Left cardiac atrium (tissue), 4 donors: ENCODE measurements at places on chromosomes 2 and 18.

GRCh38 chr2:160912276-160912675 is 248.0 kb upstream of the TANK start:
- no peak for DNase-seq

DNA sequence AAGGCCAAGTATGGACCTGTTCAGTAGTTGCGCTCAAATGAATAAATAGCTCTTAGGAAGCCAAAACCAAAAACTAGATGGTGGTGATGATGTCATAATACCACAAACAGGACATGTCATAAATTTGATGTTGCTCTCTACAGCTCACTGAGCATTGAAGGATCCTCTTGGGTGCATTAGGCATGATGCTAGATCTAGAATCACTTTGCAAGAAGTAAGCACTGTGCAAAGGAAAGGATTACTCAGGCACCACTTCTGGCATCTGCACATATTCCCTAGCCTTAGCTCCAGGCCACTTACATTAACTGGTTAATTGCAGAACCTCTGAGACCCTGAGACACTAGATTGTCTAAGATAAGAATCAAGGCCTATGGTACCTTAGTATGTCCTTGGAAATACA is 58.0 kb downstream of the LRRTM1 start:
- no peak for DNase-seq

DNA sequence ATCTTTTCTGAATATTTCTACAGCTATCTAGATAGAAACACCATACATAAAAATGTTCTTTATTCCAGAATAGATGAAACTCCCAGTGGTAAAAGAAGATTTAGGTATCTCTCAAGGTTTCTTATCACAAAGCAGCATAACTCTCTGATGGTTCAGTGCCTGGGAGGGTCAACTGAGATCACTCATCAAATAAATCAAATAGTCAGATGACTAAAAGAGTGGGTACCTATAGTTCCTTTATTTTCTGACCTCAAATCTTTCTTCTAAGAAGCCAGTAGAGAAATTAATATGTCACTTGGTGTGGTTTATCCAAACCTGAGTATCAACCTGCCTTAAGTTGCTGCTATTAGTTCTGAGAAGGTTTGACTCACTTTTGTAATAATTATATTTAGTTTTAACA is 120.9 kb downstream of the TMEFF2 start:
- DNase-seq, result no peak

DNA sequence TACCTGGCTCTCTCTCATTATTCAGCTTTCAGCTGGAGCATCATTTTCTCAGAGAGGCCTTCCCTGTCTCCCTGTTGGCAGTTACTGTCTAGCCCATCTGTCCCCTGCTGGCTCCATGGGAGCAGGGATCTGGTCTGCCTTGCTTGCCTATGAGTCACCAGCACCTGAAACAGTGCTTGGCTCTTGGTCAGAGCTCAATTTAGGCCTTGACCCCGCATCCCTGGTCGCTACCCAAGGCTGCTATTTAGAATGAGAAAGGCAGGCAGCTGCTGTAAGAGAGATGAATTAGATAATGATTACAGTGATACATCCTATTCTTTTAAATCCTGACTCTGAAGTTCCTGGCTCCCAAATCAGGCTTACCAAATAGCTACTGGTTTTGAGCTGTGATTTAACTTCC is 32.9 kb downstream of the KCNE4 start:
- DNase-seq, result no peak

DNA sequence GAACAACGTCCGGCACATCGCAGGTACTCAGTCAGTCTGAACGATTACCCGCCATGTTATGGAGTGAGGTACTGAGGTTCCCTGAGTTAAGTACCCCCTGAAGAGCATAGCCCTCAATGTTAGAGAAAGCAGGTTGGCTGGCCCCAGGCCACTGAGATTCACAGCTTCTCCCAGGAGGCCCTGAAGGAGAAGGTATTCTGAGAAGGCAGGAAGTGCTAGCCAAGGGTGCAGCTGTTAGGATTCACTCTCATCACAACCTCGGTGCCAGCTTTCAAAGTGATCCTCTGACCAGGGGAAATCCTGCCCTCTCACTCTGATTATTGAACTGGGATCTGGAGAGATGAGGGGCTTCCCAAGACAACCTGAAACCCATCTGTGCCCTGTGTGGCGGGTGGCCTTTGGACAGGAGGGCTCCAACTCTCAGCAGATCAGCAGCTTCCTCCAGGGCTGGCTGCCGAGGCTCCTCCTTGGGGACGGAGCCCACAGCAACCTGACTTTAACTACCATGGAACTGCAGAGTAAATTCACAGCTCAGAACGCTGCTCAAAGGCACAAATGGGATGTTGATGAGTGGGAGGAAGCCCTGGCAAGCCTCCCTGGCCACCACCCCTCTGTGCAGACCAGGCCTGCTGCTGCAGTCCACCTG is 7.8 kb downstream of the EHD3 start:
- DNase-seq, result no peak

- DNase-seq, result no peak
Measured at GRCh38 chr2:164150604-164151003, 414.8 kb upstream of the FIGN start.

GRCh38 chr2:217852555-217853211 is 150.1 kb downstream of the TNS1 start:
- no peak for DNase-seq

GRCh38 chr2:64151476-64151875 is 7.3 kb upstream of the PELI1 start:
- DNase-seq, result no peak

DNA sequence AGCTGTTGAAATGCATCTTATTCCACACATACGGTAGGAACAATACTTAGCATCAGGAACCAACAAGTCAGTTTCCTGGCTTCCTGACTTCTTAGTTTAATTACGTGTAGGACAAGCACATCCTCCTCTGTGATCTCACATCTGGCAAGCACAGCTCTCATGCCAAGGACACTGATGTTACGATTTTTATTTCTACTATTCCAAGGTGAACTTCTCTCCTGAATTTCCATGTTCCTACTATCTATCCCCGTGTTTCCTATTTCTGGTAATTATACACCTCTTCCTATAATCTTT is 374.0 kb downstream of the NCKAP5 start:
- DNase-seq, result no peak
